Panc1 (cell line): ENCODE measurements at places on chromosomes 1 and 21.

GRCh38 chr1:234149217-234149616 is 224.0 kb upstream of the COA6 start:
- DNase-seq, result no peak

DNA sequence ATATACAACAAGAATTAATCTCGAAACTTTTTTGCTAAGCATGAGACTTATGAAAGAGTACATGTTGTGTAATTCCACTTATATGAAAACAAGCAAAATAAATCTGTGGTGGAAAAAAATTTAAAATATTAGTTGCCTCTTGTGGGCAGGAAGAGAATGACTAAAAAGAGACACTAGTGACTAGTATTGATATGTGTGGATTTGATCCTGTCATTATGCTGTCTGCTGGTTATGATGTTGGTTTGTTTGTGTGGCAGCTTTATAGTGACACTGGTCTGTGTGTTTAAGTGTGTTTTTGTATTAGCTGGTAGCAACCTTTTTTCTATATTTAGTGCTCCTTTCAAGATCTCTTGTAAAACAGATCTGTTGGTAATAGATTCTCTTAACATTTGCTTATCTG is 267.8 kb upstream of the NRIP1 start:
- no peak for DNase-seq

- no peak for DNase-seq
Measured at GRCh38 chr21:31559368-31560119, 99.9 kb upstream of the SOD1 start.

DNA sequence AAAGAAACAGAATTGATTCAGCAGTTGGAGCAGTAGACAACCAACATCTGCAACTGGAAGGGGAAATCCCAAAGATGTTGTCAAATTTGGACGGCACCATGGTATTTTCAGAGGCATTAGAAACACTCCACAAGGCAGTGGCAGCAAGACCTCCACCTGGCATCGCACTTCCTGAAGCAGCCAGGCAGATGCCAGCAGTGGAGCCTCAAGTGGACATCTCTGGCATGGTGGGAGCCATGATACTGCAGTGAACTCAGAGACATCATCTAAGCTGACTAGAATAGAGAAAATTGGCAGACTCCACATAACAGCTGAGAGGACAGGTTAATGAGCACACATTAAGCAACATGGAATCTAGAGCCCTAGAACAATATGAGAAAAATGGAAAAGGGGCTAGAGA is 33.9 kb upstream of the RGS8 start:
- no peak for DNase-seq

GRCh38 chr21:32779983-32780382 is 8.4 kb upstream of the PAXBP1 start:
- DNase-seq, result no peak
